Gastroesophageal sphincter (tissue), 4 donors: ENCODE measurements at places on chromosomes 3 and 15. TPM values are rescaled to one million over a fixed set of nuclear protein-coding genes. Genes with fewer than 3 reads are reported as not detected.

Gene FRMD5
- total RNA-seq = 0.72 TPM

DNA sequence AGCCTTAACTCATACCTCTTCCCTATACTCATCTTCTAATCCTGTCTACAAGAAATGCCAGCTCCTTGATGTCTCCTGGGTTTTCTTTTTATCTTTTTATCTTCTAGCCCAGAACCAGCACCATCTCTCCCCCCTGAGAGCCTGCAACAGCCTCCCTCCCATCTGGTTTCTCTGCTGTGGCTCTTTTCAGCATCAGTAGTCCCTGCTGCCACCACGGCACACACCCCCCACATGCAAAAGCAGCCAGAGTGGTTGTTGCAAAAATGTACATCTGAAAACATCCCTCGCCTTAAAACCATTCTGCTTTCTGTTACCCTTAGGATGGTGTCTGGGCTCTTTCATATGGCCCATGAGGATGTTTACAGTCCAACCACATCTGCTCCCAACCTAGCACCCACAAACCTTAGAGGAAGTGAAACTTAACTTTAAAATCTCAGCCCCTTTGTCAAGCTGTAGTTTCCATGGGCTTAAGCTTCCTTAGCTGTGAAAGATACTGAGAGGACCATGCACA lies 775 bp downstream of the TTC21A start:
- ATAC-seq = no peak

- no peak for ATAC-seq
Observed at GRCh38 chr3:60580809-60581208, 670.4 kb downstream of the FHIT start.

Gene LRRC31
- not detected for total RNA-seq

DNA sequence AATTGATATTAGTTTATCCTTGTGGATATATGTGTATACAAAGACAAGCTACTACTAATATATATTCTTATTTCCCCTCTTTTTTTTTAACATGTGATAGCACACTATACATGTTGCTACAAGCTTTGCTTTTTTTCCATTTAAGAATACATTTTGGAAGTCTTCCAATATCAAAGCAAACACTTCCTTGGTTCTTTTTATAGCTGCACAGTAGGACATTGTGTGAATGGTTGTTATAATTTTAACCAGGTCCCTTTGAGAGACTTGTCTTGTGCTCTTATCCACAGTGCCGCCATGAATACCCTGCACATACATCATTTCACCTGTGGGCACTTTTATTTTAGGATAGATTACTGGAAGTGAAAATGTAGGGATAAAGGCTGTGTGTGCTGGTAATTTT lies 88.7 kb downstream of the CACNA2D3 start:
- no peak for ATAC-seq

Gene GPR156
- 0.16 TPM for total RNA-seq

DNA sequence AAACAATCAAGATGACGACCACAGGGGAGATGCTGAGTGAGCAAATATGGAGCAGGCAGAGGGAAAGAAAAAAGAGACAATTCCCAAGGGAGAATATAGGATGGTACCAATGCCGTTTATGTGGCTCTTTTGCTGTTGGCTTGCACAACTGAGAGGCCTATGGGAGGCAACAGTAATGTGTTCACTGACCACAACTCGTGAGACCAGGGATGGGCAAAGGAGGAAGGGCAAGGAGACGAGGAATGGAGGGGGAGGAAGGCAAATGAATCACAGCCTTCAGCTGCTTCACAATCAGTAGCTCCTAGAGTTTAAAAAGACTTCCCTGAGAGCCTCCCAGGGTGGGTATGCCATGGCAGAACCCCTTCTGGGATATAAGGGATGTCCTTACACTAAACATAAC lies 131.5 kb downstream of the SLC9A9 start:
- no peak for ATAC-seq

- no peak for ATAC-seq
Observed at GRCh38 chr15:68615301-68615700, 36.5 kb downstream of the CORO2B start.
